ENCODE measurements at places on chromosomes 3 and 15.

- DNase-seq: no peak
These were observed 389.8 kb upstream of the KCNMB2 start for GRCh38 chr3:178146406-178146831.

DNA sequence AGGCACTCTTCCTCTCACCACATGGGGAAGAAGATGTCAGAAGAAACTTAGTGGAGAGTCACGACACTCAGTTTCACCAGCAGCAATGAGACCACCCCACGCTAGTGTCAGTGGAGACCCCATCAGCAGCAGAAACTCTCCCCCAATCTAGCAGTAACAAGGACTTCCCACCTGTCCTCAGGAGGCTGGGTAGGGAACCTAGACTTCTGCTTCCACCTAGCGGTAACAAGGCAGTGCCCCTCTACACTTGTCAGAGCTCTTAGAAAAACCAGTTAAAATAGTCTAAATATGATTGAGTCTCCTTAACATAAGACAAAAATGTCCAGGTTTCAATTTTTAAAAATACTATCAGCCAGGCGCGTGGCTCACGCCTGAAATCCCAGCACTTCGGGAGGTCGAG, 57.3 kb downstream of the TRAT1 start:
- no peak for DNase-seq

- DNase-seq: no peak
These were observed 475 bp upstream of the SPINT1 start for GRCh38 chr15:40843261-40843884.

GRCh38 chr3:71072287-71072686, 511.2 kb downstream of the FOXP1 start:
- DNase-seq: no peak

DNA sequence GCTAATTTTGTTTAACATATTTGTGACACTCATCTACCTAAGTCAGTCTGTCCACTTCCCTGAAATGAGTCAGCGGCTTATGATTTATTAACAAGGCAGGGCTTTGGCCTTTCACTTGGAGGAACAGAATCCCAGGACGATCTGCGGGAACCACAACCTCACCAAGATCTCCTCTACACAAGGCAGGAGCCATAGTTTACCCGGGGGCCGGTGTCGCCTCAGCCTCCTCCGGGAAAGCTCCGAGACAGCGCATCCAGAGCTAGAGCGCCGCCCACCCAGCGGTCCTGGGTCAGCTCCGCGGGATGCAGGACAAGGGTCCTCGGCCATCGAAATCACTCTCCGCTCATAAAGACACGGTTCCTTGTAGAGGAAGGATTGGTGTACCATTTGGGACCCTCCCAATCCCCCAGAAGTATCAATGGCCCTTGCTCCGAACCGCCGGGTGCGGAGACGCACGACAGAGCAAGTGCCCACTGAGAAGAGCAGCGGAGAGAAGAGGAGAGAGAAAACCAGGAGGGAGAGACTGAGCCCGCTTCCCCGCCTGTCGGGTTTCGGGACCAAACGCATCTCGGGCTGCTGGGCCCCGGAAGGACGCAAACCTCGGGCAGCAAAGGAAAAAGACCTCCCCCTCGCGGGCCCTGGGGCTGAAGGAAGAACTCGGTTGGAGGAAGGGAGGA, 13.1 kb upstream of the ALCAM start:
- DNase-seq: no peak

DNA sequence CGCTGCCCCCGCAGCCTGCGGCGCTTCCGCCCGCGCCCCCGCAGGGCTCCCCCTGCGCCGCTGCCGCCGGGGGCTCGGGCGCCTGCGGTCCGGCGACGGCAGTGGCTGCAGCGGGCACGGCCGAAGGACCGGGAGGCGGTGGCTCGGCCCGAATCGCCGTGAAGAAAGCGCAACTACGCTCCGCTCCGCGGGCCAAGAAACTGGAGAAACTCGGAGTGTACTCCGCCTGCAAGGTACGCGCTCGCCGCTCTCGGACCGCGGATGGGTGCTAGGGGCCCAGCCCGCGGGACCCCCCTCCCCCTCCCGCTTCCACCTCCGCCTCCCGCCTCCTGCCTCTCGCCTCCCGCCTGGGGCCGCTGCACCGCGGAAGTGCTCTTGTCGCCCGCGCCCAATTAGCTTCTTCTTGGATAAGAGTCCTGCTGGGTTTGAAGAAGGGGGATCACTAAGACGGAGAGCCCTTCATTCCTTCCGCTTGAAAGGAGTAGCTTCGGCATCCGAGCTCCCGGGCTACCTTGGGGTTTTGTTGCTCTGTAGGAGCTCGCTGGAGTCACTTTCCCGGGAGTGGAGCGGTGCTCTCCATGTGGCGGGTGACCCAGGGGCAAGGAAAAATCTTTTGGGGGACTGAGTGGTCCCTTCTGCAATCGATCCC, 426 bp downstream of the KAT2B start:
- DNase-seq: no peak

DNA sequence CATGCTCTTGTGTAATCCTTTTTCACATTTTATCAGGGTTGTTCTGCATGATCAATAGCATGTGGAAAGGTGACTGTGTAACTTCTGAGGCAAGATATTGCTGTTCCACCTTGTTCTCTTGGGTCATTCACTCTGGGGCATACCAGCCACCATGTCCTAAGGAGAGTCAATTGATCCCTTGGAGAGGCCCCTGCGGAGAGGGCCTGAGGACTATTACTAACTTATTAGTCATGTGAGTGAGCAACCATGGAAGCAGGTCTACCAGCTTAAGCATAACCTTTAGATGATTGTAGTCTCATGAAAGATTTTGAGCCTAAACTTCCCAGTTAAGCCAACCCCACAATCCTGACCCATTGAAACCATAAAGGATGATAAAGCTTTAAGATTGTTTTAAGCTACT, 22.0 kb upstream of the COL6A5 start:
- DNase-seq: no peak

DNA sequence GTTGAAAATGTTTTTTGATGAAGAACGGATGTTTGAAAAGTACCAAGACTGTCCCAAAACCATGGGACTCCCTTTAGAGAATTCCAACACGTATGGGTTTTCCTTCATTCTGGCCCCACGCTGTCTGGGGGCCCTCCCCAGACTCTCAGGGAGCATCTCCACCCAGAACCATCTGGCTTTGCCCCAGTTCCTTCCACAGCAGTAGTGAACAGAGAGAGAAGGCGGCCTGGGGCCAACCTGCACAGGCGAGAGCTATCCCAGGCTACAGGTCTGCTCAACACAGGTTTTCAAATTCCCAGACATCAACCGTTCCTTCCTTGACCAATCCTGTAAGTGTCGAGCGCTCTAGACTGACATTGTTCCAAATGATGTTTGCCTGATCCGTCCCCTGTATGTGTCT, 92.5 kb upstream of the SNRPA1 start:
- no peak for DNase-seq

GRCh38 chr15:99921101-99921500, 187.9 kb upstream of the LYSMD4 start:
- DNase-seq: no peak

DNA sequence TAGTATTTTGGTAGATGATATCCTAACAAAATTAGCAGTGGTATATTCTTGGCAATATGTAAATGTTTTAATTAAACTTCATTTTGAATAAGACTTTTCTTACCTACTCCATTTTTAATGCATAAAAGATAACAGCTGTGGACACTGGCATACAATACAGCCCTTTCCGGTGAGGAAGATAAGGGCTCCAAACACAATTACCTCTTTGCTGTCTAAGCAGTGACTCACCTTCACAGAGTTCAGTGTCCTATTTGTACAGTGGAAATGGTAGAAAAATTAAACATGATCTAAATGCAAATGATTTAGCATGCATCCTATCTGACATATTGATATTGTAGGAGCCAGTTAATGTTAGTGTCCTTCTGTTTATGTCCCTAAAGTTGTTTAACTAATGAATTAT, 969.4 kb downstream of the PLOD2 start:
- no peak for DNase-seq

- DNase-seq: no peak
These were observed 57.3 kb downstream of the FRMD5 start for GRCh38 chr15:44137750-44138149.
